Left kidney (tissue), 8 donors: ENCODE measurements at places on chromosomes 2 and 18.
A peak's percentile ranks its signal among the peaks of the same experiment; 100 is the strongest.

DNA sequence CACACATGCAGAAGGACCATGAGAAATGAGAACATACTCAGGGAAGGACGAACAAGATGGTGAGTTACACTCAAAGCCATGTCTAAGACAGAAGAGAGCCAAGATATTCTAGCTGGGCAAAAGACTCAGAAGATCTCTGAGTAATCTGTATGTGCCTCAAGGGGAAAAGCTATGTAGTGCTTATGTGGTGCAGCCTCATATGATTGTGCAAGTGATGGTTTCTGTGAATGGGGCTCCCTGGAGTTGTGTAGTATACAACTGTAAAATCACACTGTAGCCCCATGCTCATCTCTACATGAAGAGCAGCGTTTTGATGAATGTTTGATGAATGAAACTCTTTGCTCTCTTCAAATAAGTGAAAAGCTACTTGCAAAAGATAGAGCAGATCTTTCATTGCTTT lies 57.5 kb downstream of the OSR1 start:
- DNase-seq = no peak

GRCh38 chr2:130380096-130380934 lies 24.5 kb downstream of the PTPN18 start:
- no peak for DNase-seq

GRCh38 chr2:43114210-43114609 lies 112.2 kb downstream of the ZFP36L2 start:
- DNase-seq = no peak

- DNase-seq = no peak
Measured at GRCh38 chr2:215288112-215288815, 23.6 kb upstream of the ATIC start.

GRCh38 chr18:48827291-48828193 lies 123.2 kb downstream of the SMAD7 start:
- DNase-seq = peak; percentile 92

DNA sequence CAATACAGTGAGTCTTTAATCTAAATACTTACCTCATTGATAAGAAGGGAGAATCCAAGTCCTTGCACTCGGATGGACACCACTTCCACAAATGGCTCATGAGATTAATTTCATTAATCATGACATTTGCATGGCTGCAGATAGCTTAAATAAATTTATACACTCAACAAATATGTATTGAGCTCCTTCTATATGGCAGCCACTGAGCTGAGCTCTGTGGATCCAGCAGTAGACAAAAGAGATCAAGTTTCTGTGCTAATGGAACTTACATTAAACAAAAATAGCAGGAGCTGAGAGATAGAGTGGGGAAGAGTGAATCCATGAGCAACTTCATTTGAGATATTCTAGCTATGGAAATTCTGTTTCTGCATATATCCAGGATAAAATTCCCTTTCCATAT lies 44.4 kb downstream of the RAB27B start:
- DNase-seq = no peak

GRCh38 chr2:227406177-227407031 lies 18.7 kb upstream of the SCYGR1 start:
- peak; percentile 97 for DNase-seq

DNA sequence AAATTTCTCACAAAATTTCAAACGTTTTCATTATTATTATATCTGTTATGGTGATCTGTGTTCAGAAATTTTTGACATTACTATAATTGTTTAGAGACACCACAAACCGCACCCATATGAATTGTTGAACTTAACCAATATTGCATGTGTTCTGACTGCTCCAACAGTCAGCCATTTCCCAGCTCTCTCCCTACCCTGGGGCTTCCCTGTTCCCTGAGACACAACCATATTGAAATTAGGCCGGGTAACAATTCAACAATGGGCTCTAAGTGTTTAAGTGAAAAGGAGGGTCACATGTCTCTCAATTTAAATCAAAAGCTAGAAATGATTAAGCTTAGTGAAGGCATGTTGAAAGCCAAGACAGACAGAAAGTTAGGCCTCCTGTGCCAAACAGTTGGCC lies 424.0 kb downstream of the DSC3 start:
- DNase-seq = no peak

DNA sequence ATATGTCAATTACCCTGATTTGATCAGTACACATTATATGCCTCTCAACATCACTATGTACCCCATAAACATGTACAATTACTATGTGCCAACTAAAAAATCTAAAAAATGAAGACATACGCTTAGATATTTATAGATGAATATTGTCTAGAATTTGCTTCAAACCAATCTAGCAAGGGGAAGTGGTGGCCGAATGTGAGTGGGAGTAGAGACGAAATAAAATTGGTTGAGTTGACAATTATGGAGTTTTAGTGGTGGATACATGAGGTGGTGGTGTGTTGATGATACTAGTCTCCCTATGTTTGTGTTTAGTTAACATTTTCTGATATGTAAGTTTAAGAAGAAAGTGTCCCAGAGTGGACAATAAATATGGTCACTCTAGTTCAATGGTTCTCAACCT lies 49.0 kb downstream of the SDC1 start:
- DNase-seq = no peak

DNA sequence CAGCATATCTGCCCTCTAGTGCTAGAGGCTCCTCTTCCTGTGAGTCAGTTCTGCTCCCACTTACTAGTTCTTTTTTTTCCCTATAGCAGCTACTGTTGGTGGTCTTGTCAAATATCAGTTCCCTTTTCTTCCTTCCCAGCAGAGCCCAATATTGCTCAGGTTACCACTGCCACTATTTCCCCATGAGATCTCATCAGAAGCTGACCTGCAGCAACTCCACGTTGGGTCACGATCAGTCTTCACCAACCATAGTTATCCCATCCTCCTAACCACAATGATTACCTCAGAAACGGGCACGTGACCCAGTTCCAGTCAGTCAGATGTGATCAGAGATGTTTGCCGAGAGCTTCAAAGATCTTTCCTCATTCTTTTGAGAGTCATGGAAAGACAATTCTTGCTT lies 59.7 kb upstream of the CAPN13 start:
- no peak for DNase-seq

GRCh38 chr2:97745474-97746174 lies 32.2 kb downstream of the ZAP70 start:
- DNase-seq = no peak

- DNase-seq = no peak
Measured at GRCh38 chr2:239952665-239953417, 72.3 kb downstream of the NDUFA10 start.

- DNase-seq = no peak
Measured at GRCh38 chr2:141720476-141720875, 410.3 kb downstream of the LRP1B start.

DNA sequence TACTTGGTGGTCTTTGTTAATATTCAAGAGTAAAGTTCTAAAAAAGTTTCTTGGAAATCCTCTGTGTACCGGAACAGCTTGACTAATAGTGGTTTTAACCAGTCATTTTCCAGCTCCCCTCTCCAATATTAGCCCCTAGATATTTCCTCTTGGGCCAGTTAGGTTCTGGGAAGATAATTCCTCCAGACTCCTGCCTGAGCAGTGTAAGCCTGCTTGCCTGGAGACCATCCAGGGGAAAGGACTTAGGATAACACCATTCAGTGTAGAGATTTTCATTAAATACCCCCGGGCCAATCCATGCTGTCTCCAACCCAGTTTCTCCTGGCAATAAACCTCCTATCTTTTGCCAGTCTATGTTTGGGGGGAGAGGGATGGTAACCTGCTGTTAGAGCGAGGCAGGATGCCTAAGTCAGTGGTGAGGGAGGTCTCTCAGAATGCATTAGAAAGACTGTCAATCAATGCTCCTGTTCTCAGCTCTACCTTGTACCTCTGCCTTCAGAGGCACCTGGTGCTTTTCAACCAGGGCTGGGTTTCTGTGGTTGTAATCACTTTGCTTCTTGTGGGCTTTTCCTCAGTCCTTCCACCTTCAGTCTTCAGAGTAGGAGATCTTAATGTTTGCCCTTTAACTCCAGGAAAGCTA lies 186.4 kb downstream of the RNF152 start:
- no peak for DNase-seq

- peak; percentile 68 for DNase-seq
Measured at GRCh38 chr2:36376319-36376765, 20.8 kb downstream of the CRIM1 start.
